Muscle of leg (tissue), 16 donors: ENCODE measurements at places on chromosomes 7 and 10. TPM values are rescaled to one million over a fixed set of nuclear protein-coding genes. Genes with fewer than 3 reads are reported as not detected.

The KIAA1217 gene
- 18.8 TPM for total RNA-seq

DNA sequence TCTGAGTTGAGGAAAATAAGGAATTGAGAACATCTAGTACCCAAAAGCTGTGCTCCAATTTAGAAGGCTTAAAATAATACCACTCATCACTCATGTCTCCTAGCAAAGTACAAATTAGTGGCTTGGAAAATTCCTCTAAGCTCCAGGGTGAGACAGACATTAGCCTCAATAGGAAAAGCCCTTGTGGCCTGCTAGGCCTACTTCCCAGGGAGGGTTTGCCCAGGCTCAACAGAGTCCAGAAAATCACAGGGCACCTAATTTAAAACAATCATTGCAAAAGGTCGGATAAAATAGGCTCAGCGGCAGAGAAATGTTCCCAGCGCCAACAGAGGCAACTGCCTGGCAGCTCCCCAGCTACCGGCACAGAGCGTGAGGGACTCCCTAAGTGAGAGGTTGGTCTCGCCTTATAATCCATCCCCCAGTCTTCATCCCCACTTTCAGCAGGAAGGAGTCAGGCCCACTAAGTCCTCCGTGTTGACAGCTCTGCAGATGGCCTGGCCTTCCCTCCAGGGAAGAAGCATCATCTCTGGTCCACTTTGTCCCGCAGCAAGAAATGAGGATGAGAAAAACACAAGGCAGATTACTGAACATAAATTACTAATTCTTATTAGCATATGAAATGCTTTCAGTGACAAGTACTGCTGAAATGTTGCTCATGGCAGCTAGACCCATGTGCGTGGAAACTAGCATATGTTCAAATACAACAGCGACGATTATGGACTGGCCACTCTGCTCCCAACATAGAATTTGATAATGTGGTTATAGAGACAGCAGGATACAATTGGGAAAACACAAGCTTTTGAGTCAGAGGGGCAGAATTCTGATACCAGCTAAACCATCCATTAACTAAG, 1177.7 kb upstream of the AUTS2 start:
- DNase-seq: peak; percentile 41

The CPA4 gene
- total RNA-seq: 2.0 TPM

The USP6NL gene
- 8.0 TPM for total RNA-seq

DNA sequence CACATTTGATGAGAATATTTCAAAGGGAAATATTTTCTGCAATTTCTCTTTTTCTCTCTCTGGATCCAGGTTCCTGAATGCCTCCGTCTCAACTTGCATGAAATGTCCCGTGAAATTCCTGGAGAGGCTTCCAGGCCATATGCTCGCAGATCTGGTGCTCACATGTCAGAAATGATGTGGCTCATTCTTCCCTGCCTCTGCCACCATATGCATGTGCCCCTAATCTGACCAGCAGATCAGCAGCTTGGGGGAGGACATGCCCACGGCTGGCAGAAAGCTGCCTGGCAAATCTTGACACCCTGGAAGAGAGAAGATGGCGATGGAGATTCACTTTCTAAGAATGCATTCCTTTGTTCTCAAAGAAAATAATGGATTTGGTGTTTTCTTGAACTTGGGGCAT, 490.7 kb downstream of the RPS24 start:
- DNase-seq: peak; percentile 69

DNA sequence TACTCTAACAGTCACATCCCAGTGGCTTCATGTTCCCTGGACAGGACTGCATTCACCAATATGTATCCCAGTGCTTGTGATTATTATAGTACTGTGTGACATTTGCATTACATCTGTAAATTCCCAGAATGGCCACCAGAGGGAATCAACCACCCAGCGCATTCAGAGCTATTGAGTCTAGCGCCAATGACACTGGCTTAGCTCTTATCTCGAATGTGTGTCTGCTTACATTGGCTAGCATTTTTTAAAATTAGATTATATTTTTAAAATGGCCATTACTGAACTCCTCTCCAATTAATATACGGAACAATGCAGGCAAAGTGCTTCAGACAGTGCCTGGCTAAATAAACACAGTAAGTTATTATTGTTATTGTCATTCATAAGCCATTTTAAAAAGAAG, 36.3 kb downstream of the TRIL start:
- DNase-seq: peak; percentile 86

The PDE6C gene
- total RNA-seq: not detected

DNA sequence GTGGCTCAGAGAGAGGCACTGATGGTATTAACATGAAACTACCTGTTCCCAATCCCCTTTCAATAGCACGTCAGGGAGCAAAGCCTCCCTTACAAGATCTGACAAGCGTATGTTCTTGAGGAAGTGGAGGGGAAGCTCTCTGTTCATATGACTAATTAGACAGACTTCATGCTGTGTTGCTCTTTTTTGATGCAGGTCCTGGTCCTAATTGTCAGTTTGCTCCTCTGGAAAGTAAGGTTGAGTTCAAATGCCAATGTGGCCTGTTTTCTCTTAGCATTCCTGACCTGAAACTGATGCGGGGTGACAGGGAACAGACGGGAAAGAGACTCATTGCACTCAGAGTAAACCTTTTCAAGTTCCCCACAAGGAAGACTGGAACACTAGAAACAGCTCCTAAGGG, 27.0 kb upstream of the TBX20 start:
- no peak for DNase-seq

The FAM180A gene
- total RNA-seq: 0.62 TPM

GRCh38 chr10:129937351-129937751, 26.7 kb downstream of the EBF3 start:
- DNase-seq: no peak

GRCh38 chr10:85575441-85575840, 791.2 kb downstream of the GRID1 start:
- no peak for DNase-seq

- no peak for DNase-seq
Observed at GRCh38 chr10:107206833-107207232, 42.3 kb upstream of the SORCS1 start.

The KBTBD2 gene
- total RNA-seq: 35.9 TPM

The CTAGE4 gene
- total RNA-seq: 0.09 TPM

The SPDYE11 gene
- total RNA-seq: 0.04 TPM

DNA sequence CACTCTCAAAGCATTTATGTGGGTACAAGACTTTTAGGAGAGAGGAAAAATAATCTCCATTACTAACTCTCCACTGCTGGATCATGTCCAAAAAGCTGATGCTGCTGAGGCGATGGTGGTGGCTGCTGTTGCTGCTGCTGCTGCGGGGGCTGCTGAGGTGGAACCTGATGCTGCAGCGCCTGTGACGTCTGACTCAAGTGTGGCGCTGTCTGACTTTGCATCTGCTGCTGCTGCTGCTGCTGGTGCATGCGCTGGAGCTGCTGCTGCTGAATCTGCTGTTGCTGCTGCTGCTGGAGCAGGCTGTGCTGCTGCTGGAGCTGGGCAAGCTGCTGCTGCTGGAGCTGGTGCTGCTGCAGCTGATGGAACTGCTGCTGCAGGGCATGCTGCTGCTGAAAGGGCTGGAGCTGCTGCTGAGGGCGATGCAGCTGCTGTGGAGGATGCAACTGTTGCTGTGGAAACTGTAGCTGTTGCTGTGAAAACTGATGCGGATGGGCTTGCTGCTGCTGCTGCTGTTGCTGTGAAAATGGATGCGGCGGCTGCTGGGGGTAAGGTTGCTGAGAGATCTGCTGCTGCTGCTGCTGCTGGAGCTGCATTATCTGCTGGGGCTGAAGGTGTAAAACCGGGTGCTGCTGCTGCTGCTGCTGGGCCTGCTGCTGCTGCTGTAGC, 34.5 kb downstream of the PAXIP1 start:
- no peak for DNase-seq

The GPR37 gene
- 16.9 TPM for total RNA-seq

- peak; percentile 62 for DNase-seq
Observed at GRCh38 chr7:33503736-33504135, 374.4 kb downstream of the BBS9 start.

The TSPAN33 gene
- total RNA-seq: 23.9 TPM

- DNase-seq: no peak
Observed at GRCh38 chr7:48154792-48155413, 16.4 kb upstream of the ABCA13 start.

The GIMAP5 gene
- 11.6 TPM for total RNA-seq
